ENCODE measurements at places on chromosomes 1 and 21. TPM values are rescaled to one million over a fixed set of nuclear protein-coding genes. Genes with fewer than 3 reads are reported as not detected.

GRCh38 chr1:101158424-101158823 lies 78.4 kb upstream of the S1PR1 start:
- DNase-seq, result no peak

GRCh38 chr1:238468068-238468467 lies 577.3 kb upstream of the ZP4 start:
- no peak for DNase-seq

GRCh38 chr1:2930016-2930815 lies 91.1 kb upstream of the ACTRT2 start:
- no peak for DNase-seq

DNA sequence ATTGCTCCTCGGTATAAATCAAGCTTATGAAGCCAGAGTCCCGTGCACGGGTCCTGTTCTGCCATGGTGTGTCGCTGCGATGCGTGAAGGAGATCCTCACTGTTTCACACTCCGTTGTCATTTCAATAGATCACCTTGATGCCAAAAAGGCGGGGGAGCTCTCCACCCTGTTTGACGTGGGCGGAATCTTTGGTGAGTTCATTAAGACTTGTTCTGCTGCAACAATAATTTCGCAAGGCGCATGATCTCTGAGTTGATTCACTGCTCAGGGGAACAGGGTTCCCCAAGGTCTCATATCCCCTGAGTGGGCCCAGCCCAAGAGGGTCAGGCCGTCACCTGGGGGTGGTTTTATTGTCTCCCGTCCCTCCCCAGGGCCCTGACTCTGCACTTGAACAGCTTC lies 50.0 kb downstream of the SLC37A1 start:
- DNase-seq, result peak; percentile 11

DNA sequence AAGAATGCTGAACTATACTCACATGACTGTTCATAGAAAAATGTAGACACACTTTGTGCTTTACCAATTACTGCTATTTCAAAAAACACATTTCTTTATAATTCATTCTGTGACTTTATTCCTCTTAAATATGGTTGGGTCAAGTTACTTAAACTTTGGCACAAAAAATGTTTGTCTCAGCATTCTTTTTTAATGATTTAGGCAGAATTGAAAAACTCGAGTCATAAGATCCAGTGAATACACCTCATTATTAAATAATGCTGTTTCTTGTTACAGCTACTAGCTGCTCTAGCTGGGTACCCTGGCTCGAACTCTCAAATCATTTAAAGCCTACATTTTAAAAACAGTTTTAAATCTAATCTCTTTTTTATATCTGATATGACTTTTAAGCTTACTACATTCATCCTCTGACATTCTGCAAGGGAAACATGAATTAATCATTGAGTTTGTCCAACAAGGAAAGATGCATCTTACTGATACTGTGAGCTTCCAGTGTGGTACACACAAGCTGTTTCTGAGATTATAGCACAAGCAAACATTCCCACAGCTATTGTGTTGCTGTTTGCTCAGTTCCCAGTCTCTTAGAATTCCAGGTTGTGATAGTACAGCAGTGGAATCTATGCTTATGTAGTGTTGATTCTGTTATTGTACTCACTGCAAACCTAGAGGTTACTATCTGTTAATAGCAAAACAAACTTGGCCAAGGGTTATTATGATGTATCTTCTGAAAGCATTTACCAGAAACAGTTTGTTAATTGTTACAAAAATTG lies 746.5 kb downstream of the USP25 start:
- no peak for DNase-seq

Gene HOOK1
- total RNA-seq, result 11.1 TPM

All from activated naive CD8-positive, alpha-beta T cell treated with anti-CD3 and anti-CD28 coated beads, Interleukin-2, amount 10 ng/mL, durations not matched to agents 7 days and 5 days (primary cell).